ENCODE measurements at places on chromosomes 2 and 18. TPM values are rescaled to one million over a fixed set of nuclear protein-coding genes. Genes with fewer than 3 reads are reported as not detected.

DNA sequence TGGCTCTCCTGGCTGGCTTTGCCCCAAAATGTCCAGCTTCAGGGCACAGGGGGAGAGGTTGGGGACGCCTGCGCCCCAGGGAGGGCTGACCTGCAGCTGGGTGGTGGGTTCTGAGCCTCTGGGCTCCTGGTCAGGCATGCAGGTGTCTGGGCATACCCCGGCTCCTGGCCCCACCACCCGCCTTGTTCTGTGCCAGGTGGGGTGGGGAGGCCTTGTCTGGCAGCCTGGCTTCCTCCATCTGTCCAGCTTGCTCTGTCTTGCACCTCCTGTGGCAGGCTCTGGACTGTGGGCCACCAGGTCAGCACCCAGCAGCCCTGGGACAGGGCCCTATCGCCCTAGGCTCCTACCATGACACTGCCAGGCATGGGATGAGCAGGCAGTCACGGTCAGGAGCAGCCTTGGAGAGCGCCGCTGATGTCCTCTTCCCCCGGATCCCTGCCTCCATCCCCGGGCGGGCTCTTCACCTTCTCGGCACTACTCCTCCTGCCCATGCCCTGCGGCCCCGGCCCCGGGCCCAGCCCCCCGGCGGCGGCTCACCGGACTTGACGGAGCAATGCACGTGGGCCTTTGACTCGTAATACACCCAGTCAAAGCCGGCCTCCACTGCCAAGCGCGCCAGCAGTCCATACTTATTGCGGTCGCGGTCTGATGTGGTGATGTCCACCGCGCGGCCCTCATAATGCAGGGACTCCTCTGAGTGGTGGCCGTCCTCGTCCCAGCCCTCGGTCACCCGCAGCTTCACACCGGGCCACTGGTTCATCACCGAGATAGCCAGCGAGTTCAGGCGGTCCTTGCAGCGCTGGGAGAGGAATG is 3.6 kb downstream of the IHH start:
- no peaks in the 10 kb centered on the region for H3K27me3 ChIP-seq
- peaks cover 17% of the 10 kb centered on the region for H3K4me1 ChIP-seq
- H3K27ac ChIP-seq = no peak overlapping the region
- H3K36me3 ChIP-seq = no peaks in the 10 kb centered on the region
- H3K4me3 ChIP-seq = no peak overlapping the region

GRCh38 chr2:238299803-238300202 is 11.4 kb upstream of the PER2 start:
- no peak for DNase-seq
- H3K4me3 ChIP-seq = no peak overlapping the region
- H3K4me1 ChIP-seq = no peaks in the 10 kb centered on the region
- peak overlapping the region; percentile 92 for H3K27ac ChIP-seq

GRCh38 chr2:127624756-127625571 is 21.0 kb upstream of the GPR17 start:
- DNase-seq = peak; percentile 45
- no peaks in the 10 kb centered on the region for H3K36me3 ChIP-seq
- no peak overlapping the region for H3K4me3 ChIP-seq
- H3K4me1 ChIP-seq = no peaks in the 10 kb centered on the region
- no peaks in the 10 kb centered on the region for H3K27me3 ChIP-seq
- H3K27ac ChIP-seq = no peak overlapping the region

DNA sequence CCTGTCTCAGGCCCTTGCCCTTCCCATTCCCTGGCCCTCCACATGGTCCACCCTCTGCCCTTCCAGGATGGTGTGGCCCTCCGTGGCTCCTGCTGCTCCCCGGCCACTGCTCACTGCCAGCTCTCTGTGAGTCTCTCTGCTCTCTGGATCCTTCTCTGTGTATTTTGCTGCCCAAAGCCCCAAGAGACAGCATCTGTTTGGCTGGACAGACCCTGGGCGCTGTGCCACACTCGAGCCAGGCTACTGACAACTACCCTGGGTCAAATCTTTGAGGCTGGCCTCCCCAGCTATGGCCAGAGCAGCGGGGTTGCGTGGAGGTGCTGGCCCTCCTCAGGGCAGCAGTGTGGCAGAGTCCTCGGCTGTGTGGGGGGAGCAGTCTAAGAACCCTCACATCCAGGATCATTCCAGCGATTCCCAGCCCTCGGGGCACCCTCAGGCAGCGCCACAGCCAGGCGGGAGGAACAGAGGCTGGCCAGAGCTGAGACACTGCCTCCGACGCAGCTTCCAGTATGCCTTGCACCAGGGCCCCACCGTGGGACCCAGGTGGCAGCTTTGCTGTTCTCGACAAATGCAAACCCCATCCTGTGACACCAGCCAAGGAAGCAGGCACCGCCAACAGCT is 139.4 kb upstream of the GLI2 start:
- no peak overlapping the region for H3K4me3 ChIP-seq
- H3K27me3 ChIP-seq = no peaks in the 10 kb centered on the region
- no peaks in the 10 kb centered on the region for H3K36me3 ChIP-seq
- no peak overlapping the region for H3K27ac ChIP-seq

- no peak overlapping the region for H3K27ac ChIP-seq
- peaks cover 32% of the 10 kb centered on the region for H3K4me1 ChIP-seq
- no peaks in the 10 kb centered on the region for H3K27me3 ChIP-seq
- no peak for DNase-seq
- H3K36me3 ChIP-seq = no peaks in the 10 kb centered on the region
These were observed 92.2 kb downstream of the ALPK2 start for GRCh38 chr18:58536534-58537271.

GRCh38 chr2:71129114-71129901 is 721 bp downstream of the MCEE start:
- peaks cover 14% of the 10 kb centered on the region for H3K36me3 ChIP-seq
- H3K4me3 ChIP-seq = peak overlapping the region; percentile 76
- H3K4me1 ChIP-seq = peaks cover 12% of the 10 kb centered on the region

Gene RUFY4
- not detected for total RNA-seq

Gene POTEC
- total RNA-seq = not detected

Gene COL4A3
- total RNA-seq = 0.12 TPM

Gene CNRIP1
- 2.5 TPM for total RNA-seq

Gene CDH7
- total RNA-seq = not detected

Gene ANKRD62
- not detected for total RNA-seq

Gene HOXD13
- not detected for total RNA-seq
